ENCODE measurements at places on chromosomes 6 and 20.

DNA sequence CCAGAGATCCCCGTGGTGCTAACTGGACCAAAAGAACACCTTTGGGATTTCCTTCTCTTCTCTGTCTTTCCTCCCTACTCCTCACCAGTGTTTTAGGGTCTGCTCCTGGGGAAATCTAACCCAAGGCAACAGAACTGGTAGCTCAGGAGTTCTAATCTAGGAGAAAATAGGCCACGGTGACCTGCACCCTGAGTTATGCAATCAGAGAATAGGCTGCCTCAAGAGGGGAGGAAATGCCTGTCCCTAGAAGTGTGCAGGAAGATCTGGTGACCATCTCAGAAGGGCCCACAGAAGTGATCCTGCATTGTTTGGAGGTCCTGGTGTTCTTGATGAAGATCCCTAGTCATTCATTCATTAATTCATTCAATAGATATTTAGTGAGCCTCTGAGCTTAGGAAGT lies 3.4 kb downstream of the ETV7 start:
- DNase-seq, result no peak

DNA sequence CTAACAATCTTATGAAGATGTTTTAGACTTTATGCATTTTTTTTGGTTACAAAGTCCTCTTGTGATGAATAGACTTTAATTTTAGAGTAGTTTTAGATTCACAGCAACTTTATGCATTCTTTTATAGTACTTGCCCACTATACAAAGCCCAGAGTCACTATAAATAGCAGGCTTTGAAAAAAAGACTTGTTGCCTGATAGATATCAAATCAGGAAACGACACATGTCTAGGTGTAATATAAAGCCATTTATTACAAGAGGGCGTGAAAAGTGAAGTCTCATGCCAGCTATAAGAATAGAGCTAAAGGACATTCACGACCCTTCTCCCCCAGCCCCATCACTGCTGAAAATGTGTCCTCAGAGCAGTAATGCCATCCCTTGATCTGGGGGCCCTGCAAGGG lies 78.0 kb upstream of the MRPS10 start:
- no peak for DNase-seq

GRCh38 chr20:51059862-51060261 lies 37.0 kb upstream of the KCNG1 start:
- DNase-seq, result no peak

DNA sequence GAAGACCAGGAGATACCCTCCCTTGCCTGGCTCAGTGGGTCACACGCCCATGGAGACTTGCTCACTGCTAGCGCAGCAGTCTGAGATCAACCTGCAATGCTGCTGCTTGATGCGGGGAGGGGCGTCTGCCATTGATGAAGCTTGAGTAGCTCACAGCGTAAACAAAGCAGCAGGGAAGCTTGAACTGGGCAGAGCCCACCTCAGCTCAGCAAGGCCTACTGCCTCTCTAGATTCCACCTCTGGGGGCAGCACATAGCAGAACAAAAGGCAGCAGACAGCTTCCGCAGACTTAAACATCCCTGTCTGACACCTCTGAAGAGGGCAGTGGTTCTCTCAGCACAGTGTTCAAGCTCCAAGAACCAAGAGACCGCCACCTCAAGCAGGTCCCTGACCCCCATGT lies 271.3 kb downstream of the ESR1 start:
- no peak for DNase-seq

- DNase-seq, result no peak
Observed at GRCh38 chr6:38783443-38784228, 68.5 kb downstream of the DNAH8 start.

DNA sequence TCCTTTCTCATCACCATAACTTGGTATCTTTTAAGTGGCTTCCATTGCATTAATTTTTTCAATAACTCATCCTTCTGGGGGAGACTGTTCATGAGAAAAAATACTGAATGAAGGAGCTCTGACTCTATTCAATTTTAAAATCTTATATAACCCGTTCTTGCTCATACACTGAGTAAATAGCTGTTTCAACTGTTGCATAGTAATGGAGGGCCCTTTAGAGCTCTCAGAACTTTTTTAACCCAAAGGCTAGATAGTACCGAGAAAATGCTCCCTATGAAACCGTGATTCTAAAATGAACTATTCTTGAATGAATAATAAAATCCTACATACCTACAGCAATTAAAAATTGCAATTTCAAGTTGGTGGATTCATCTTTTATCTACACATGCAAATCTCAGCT lies 5.3 kb downstream of the SLC2A12 start:
- no peak for DNase-seq

- no peak for DNase-seq
Observed at GRCh38 chr6:131208787-131209186, 73.5 kb downstream of the AKAP7 start.

- no peak for DNase-seq
Observed at GRCh38 chr6:7615611-7616383, 25.8 kb downstream of the SNRNP48 start.

DNA sequence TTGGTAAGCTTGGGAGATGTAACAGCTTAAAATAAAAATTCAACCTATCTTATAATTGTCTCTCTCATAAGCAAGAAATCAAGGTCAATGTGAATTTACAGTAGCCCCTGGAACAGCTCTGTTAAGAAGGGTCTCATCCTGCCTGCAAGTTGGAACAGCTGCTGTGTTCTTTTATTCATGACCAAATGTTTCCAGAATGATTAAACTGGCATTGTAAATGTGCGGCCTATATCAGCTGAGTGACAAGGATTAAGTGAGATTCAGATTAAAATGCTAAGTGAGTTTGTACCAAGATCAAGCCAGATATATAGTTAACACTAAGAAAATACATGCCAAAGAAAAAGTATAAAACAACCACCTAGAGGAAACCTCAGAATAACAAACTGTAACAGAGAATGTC lies 45.3 kb upstream of the NRSN1 start:
- no peak for DNase-seq

DNA sequence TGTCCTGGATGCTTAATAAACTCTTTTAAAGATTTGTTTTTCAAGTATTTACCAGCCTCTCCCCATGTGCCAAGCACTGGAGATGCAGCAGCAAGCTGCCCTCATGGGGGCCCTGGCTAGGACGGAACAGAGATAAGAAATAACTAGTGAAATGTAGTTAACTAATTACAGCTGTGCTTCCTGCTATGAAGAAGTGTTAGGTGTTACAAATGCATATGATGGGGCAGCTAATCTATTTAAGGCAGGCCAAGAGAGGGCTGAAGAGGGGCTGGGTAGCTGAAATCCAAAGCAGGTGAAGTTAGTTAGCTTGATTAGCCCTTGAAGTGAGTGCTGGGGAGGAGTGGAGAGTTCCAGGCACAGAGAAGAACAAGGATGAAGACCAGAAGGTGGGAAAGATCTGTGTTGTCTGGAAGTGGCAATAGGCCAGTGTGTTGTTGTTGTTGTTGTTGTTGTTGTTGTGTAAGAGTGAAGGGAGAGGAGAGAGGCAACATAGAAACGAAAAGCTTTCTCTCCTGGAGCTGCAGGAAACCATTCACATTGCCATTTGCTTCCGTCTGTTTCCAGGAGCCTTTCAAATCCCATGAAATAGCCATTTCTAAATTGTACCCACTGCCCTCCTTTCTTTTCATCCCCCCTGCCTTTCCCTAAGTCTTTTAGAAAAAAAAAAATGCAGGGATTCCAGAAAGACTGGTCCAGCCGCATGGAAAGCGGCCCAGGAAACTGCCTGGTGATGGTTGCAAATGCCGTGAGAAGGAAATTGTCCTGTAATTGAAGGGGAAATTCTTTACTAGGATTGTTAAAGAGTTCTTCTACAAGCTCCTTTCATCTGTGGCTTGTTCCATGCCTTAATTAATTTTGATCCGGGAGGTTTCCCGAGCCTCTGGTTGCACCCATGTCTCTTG lies 119.6 kb downstream of the TFAP2C start:
- DNase-seq, result no peak

DNA sequence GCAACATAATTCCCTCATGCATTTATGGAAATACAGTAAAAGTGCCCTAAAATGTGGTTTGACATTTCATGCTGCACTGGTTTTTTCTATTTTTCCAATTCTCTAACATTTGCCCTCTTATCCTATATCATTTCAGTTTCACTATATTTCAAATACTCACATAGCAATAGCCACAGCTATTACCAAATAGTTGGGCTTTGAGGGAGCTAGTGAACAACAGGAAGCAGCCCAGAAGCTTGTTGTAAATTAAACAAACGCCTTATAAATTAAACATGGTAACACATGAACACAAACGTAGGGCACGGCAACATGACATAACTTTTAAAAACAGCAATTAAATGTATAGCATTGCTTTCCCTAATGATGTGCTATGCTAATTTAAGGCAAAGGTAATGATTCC lies 469.0 kb downstream of the CDC5L start:
- DNase-seq, result no peak

DNA sequence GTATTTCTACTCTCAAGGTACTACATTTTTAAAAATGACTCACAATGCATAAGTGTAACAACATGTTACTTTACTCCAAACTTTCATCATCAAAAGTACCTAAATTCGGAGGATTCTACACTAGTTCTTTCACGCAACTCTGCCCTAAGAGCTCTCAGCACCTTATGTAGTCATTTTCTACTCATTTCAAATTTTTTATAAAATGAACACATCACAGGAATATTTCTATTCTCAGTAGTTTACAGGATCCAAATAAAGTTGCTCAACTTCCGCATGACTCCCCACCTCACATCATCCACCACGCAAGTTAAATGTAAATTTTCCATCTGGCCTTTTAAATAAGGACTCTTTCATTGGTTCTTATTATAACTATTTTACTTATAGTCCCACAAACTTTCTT lies 344.9 kb upstream of the MANEA start:
- no peak for DNase-seq

DNA sequence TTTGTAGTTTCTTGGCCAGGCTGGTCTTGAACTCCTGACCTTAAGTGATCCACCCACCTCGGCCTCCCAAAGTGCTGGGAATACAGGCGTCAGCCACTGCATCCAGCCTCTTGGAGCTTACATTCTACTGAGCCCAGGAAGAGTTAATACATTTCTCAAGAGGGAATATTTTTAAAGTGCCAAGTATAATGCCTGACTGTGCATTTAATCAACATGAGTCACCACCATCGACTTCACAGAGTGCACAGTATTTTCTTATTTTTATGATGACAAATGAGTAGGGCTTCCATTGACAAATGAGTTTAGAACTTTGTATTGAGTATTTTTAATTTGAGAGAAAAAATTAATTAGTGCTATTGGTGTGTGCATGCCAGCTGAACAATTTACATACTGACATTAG lies 72.2 kb downstream of the SASH1 start:
- no peak for DNase-seq

- no peak for DNase-seq
Observed at GRCh38 chr6:86581833-86582232, 355.5 kb upstream of the HTR1E start.

DNA sequence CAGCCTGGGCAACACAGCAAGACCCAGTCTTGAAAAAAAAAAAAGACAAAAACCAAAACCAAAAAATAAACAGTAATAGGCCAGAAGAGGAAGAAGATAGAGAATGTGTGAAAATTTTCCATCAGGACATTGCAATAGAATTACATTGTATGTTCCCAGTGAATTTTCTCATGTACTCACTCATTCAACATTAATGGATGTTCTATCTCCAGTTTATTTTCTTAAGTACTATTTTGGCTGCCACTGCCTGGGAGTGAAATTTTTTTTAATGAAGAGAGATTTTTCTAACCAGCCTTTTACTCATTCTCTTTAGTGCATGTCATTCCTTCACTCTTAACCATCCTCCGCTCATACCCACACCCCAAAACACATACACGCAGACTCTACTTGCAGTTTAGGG lies 282.8 kb downstream of the ALDH8A1 start:
- no peak for DNase-seq

GRCh38 chr6:24340998-24341938 lies 16.6 kb downstream of the DCDC2 start:
- DNase-seq, result no peak

- DNase-seq, result no peak
Observed at GRCh38 chr6:117169781-117170281, 95.5 kb upstream of the VGLL2 start.

- DNase-seq, result no peak
Observed at GRCh38 chr6:77786935-77787629, 134.2 kb downstream of the MEI4 start.

- no peak for DNase-seq
Observed at GRCh38 chr6:87200469-87201175, 45.3 kb downstream of the ZNF292 start.

GRCh38 chr6:4402477-4402976 lies 267.2 kb upstream of the ECI2 start:
- no peak for DNase-seq

DNA sequence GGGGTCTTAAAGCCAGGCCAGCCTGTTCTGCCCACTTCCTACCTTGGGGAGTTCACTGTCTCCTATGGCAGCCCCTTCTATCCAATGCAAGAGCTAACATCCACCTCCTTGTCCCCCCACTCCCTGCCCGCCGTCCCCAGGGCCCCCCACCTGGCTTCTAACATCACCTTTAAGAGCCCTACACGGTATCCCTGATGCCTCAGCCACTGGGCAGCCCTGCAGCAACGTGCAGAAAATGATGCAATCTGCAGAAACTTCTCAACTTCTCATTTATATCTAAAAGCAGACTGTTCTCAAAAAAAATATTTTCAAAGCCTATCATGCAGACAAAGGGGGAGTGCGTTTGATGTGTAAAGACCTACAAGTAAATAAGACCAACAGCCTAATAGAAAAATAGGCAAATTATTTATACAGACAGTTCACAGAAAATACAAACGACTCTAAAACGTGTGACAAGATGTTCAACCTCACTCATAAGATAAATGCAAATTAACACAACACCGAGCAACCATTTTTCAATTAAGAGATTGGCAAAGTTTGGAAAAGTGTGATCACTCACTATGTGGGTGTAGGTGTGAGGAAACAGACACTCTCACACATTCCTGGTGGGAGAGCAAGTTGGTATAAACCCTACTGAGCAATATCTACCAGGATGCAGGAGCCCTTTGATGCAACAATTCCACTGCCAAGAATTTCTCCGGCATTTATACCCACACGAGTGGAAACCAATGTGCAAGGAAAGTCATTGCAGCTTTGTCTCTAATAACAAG lies 15.1 kb upstream of the HCK start:
- no peak for DNase-seq

DNA sequence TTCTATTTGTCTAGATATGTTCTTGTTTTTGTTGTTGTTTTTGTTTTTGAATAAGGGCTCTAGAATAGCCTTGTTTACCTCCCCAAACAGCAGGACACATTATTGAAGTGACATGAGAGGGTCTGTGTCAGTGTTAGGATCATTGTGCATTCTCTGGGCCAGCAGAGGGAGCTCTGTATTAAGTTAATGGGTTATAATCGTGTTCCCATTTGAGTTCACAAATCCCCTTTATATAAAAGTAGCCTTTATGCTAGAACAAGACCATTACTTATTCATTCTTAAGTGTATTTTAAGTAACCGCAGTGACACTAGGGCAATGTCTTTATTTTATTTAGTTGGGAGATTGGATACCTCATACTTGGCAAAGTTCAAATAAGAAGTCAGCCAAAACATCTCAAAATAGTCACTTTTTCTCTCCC lies 44.8 kb downstream of the STK4 start:
- DNase-seq, result peak; percentile 31

DNA sequence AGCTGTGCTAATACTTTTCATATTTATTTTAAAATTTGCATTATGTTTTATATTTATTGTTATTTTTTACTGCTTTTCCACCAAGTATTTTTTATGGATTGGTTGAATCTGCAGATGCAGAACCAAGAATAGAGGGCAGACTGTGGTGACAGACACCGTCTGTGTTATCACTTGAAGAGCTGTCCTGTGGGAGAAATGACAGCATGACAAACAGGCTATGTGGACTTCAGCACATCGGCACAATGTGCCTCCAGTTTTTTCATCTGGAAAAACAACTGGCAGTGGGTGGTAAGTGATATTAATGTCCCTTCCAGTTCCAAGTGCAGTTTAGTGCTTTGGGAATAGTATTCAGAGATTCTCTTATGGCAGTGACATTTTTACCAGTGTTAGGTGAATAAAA lies 492.9 kb downstream of the PRKN start:
- no peak for DNase-seq
